ENCODE measurements at places on chromosomes 1 and 21. TPM values are rescaled to one million over a fixed set of nuclear protein-coding genes. Genes with fewer than 3 reads are reported as not detected.

The BTG2 gene
- 257 TPM for total RNA-seq

- no peak overlapping the region for H3K4me3 ChIP-seq
- no peak overlapping the region for H3K27ac ChIP-seq
- DNase-seq: no peak
- no peaks in the 10 kb centered on the region for H3K27me3 ChIP-seq
Measured at GRCh38 chr1:13826009-13826408, 126.0 kb downstream of the PRDM2 start.

The FCAMR gene
- not detected for total RNA-seq

- H3K4me1 ChIP-seq: peaks cover 48% of the 10 kb centered on the region
- DNase-seq: no peak
- H3K36me3 ChIP-seq: no peaks in the 10 kb centered on the region
- H3K4me3 ChIP-seq: no peak overlapping the region
Measured at GRCh38 chr1:61201035-61201434, 118.7 kb downstream of the NFIA start.

The SERPINC1 gene
- total RNA-seq: not detected

DNA sequence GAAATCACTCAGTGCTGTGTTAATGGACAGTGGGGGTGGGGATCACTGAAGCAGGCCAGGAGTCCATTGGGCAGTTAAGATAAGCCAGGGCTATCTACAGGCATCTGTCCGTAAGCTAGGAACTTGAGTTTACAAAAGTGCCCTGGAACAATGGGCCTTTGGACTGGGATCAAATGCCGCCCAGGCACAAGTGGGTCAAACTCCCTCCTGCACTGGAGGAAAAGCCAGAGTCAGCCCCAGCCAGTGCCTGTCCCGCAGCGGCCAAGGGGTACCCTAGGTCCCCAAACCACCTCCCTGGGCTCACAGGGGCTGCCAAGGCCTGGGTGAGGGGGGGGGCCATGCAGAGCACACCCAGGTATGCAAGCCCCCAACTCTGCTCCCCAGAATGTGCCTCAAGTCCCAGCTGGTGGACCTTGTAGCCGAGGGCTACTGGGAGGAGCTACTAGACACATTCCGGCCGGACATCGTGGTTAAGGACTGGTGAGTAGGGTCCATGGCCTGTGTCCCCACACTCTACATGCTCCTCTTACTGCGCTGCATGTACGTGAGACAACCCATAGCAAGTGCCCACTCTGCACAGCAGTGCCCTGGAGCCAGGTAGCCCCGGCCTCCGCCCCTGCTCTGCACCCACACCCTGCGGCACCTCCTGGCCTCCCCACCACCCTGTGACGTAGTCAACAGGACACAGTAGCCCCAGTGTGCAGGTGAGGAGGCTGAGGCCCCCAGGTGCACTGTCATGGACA, 7.7 kb downstream of the FBXO6 start:
- no peaks in the 10 kb centered on the region for H3K27me3 ChIP-seq
- no peak overlapping the region for H3K27ac ChIP-seq
- no peaks in the 10 kb centered on the region for H3K4me1 ChIP-seq
- no peaks in the 10 kb centered on the region for H3K36me3 ChIP-seq

DNA sequence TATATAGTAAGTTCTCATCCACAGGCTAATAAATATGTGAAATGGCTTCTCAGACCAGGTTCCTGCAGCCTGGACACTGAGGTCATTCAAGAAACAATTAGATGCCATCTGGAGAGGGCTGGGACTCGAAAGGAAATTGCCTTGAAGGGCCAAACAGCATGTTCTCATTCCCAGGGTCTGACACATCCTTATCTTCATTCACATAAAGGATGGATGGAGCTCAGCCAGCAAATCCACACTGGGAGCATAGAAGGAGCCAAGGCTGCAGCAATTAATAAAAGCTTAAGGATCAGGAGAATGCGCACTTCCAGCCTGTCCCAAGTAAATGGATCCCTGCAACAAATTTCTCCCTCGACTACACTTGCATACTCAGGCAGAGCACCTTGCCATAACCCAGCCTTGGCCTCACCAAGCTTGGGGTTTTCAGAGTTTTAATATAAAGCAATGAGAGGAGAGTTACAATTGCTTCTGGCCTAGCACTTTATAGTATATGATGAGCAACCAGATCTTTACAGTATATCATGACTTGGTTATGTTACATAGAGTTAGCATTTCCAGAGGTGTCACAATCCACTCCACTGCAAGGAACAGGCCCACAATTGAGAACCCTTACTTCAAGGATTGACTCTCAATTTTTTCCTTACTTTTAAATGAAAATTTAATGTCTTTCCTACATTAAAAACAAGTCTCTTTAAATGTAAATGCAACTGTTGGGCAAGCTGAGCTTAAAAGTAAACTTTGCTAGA, 55.9 kb downstream of the BCAR3 start:
- DNase-seq: peak; percentile 61
- no peaks in the 10 kb centered on the region for H3K27me3 ChIP-seq
- peaks cover 52% of the 10 kb centered on the region for H3K4me1 ChIP-seq

DNA sequence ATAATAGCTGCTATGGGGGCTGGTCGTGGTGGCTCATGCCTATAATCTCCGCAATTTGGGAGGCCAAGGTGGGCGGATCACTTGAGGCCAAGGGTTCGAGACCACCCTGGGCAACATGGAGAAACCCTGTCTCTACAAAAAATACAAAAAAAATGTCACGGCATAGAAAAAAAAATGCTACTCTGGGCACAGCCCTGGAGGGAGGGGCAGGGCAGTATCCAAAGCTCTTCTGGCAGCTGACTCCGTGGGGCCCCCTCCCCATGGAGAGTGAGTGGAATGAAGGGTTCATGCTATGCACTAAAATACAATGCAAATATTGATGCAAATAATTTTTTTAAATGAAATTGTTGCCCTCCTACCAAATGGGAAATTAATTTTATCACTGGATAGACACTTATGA, 78.7 kb downstream of the DESI2 start:
- H3K36me3 ChIP-seq: no peaks in the 10 kb centered on the region
- DNase-seq: no peak
- no peak overlapping the region for H3K27ac ChIP-seq
- H3K27me3 ChIP-seq: peaks cover 13% of the 10 kb centered on the region
- H3K4me1 ChIP-seq: peaks cover 9% of the 10 kb centered on the region

DNA sequence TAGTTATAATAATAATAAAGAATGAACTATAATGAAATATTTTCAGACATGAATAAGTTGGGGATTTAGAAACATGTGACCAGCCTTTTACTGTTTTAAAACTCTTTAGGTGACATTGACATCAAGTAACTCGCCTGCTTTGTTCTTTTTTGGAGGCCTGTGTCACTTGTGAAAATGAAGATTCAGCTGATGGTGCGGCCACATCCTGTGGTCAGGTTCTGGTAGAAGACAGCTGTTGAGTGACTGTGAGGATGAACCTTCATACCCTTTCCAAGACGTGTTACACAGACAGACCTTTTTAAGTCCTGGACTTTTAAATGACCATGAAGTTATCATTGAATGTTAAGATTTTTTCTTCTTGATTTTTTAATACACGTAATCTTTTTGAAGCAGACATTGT, 10.3 kb downstream of the UTS2 start:
- H3K4me3 ChIP-seq: no peak overlapping the region
- no peaks in the 10 kb centered on the region for H3K27me3 ChIP-seq
- H3K27ac ChIP-seq: no peak overlapping the region
- no peaks in the 10 kb centered on the region for H3K4me1 ChIP-seq

- no peak for DNase-seq
- H3K4me1 ChIP-seq: no peaks in the 10 kb centered on the region
- no peaks in the 10 kb centered on the region for H3K36me3 ChIP-seq
- no peaks in the 10 kb centered on the region for H3K27me3 ChIP-seq
Measured at GRCh38 chr1:65734979-65735378, 57.7 kb upstream of the PDE4B start.

The F3 gene
- 28.9 TPM for total RNA-seq

DNA sequence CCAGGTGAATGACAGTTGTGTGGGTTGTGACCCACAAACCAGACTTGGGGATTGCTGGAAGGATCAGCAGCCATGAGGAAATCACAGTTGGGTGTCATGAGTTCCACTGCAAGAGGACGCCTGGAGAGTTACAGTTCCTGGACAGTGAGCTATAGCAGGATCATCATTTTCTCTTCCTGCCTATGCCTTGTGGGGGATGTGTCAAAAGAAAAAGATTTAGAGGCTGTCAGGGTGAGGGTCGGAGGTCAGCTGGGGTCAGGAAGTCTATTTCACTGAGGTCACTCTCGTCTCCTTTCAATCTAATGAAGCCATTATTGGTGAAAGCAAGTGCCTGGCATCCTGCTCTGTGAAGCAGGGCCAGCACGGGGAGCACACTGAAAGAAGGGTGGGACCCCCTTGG, 7.0 kb upstream of the LIN28A start:
- H3K4me1 ChIP-seq: no peaks in the 10 kb centered on the region
- no peak overlapping the region for H3K4me3 ChIP-seq
- H3K36me3 ChIP-seq: no peaks in the 10 kb centered on the region
- peaks cover 11% of the 10 kb centered on the region for H3K27me3 ChIP-seq
- H3K27ac ChIP-seq: no peak overlapping the region
